ENCODE measurements at places on chromosomes 11 and 22. TPM values are rescaled to one million over a fixed set of nuclear protein-coding genes. Genes with fewer than 3 reads are reported as not detected.

Gene SCUBE2
- not detected for total RNA-seq

GRCh38 chr11:57940044-57940756 lies 83.5 kb upstream of the OR9Q1 start:
- H3K4me3 ChIP-seq: no peak overlapping the region
- no peak overlapping the region for H3K27ac ChIP-seq
- H3K27me3 ChIP-seq: no peaks in the 10 kb centered on the region
- no peaks in the 10 kb centered on the region for H3K4me1 ChIP-seq

DNA sequence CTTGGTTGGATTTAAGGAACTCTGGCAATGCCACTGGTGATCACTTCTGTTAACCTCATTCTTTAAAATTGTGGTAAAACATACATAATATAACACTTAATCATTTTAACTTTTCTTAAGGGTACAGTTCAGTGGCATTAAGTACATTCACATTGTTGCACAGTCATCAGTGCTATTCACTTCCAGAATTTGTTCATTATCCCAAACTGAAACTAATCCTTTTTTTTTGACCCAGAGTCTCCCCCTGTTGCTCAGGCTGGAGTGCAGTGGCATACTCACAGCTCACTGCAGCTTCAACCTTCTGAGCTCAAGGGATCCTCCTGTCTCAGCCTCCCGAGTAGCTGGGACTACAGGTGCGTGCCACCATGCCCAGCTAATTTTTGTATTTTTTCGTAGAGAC lies 10.6 kb downstream of the ELF5 start:
- H3K36me3 ChIP-seq: no peaks in the 10 kb centered on the region
- no peak overlapping the region for H3K4me3 ChIP-seq
- no peak overlapping the region for H3K27ac ChIP-seq
- no peak for DNase-seq
- peaks cover 4% of the 10 kb centered on the region for H3K27me3 ChIP-seq

GRCh38 chr11:59534676-59535075 lies 23.3 kb downstream of the OR4D9 start:
- H3K36me3 ChIP-seq: no peaks in the 10 kb centered on the region
- DNase-seq: no peak
- peaks cover 12% of the 10 kb centered on the region for H3K4me1 ChIP-seq
- H3K4me3 ChIP-seq: no peak overlapping the region
- H3K27me3 ChIP-seq: no peaks in the 10 kb centered on the region

- no peaks in the 10 kb centered on the region for H3K36me3 ChIP-seq
- no peak overlapping the region for H3K27ac ChIP-seq
- peaks cover 41% of the 10 kb centered on the region for H3K27me3 ChIP-seq
- H3K4me3 ChIP-seq: no peak overlapping the region
- no peaks in the 10 kb centered on the region for H3K4me1 ChIP-seq
These were observed 579.3 kb downstream of the BUD13 start for GRCh38 chr11:116193321-116194131.

Gene CATSPER1
- not detected for total RNA-seq

DNA sequence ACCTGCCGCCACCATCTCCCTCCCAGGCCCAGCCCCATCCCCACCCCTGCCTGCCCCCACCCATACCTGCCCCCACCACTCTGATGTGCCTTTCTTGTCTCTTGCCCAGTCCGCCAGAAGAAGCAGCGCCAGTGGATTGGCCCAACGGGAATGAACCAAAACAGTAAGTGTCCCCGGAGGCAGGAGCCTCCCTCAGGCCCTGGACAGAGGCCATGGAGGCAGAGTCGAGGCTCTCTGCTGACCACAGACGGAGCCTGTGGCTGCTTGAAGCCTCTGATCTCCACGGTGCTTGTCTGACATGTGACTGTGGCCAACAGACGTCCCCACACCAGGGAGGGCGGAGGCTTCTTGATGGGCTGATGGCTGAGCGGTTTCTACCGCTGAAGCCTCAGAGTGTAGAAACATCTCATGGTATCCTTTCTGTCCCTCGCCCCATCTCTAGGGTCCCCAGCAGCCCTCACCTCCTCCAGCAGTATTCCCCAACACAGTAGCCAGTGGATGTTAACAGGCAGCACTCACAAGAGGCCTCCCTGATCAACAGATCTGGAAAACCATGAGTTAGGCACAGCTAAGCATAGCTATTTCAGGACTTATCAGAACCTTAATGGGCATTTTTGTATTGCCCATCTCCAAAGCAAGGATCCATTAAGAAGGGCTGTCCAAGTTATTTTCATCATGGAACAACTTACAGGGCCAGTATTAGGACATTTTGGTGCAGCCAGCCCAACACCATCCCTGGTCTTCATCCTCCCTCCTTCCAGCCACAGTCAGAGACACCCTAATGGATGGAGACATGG lies 21.7 kb downstream of the CD5 start:
- peak overlapping the region; percentile 71 for H3K27ac ChIP-seq
- H3K4me3 ChIP-seq: no peak overlapping the region
- H3K27me3 ChIP-seq: no peaks in the 10 kb centered on the region
- no peak for DNase-seq
- peaks cover 61% of the 10 kb centered on the region for H3K36me3 ChIP-seq

DNA sequence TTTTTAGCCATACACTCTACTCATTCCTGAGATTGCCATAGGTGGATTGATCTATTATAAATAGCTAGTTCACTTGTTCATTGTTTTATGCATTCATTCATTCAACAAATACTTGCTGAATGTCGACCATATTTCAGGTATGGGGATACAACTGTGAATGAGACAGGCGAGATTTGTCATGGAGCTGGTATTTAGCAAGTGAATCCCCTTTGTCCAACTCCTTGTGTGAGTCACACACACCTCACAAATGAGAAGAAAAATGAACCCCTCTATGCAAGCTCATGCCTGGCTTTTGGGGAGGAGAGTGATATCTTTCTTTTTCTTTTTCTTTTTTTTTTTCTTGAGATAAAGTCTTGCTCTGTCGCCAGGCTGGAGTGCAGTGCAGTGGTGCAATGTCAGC lies 1.8 kb upstream of the AMPD3 start:
- H3K4me1 ChIP-seq: peaks cover 70% of the 10 kb centered on the region
- H3K36me3 ChIP-seq: peaks cover 11% of the 10 kb centered on the region
- no peak for DNase-seq
- no peaks in the 10 kb centered on the region for H3K27me3 ChIP-seq
- no peak overlapping the region for H3K4me3 ChIP-seq
- H3K27ac ChIP-seq: no peak overlapping the region

DNA sequence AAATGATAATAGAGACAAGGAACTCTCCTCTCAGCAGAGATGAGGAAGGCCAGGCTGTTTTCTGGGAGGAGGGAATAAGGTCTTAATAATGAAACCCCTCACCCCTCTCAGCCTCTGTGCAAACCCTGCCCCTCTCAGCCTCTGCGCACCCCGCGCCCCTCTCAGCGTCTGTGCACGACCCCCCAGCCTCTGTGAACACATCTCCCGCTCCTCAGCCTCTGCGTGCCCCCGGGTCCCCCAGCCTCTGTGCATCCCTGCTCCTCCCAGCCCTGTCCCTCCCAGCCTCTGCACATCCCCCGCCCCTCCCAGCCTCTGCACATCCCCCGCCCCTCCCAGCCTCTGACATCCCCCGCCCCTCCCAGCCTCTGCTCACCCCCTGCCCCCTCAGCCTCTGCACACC lies 837.8 kb downstream of the TBC1D22A start:
- H3K36me3 ChIP-seq: no peaks in the 10 kb centered on the region
- no peak for DNase-seq
- no peaks in the 10 kb centered on the region for H3K4me1 ChIP-seq
- peaks cover 16% of the 10 kb centered on the region for H3K27me3 ChIP-seq
- H3K4me3 ChIP-seq: no peak overlapping the region
- no peak overlapping the region for H3K27ac ChIP-seq

DNA sequence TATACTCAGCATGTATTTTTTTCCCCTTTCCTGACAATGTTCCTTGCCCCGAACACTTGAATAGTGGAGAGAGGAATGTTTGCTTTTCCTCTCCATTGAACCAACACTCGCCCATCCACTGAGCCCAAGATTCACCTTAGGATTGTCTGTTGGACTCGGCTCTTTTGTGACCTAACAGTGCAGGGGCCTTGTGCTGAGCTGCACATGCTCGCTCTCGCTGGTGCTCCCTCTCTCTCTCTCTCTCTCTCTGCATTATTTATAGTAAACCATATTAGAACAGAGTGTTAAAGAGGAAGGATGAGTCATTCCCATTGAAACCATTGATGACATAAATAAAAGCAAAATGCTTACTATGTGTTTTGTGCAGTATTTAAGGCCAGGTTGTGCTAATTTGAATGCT lies 20.7 kb downstream of the ZBTB16 start:
- H3K36me3 ChIP-seq: peaks cover 3% of the 10 kb centered on the region
- no peak overlapping the region for H3K4me3 ChIP-seq
- H3K27me3 ChIP-seq: peaks cover 26% of the 10 kb centered on the region
- DNase-seq: no peak
- no peak overlapping the region for H3K27ac ChIP-seq

DNA sequence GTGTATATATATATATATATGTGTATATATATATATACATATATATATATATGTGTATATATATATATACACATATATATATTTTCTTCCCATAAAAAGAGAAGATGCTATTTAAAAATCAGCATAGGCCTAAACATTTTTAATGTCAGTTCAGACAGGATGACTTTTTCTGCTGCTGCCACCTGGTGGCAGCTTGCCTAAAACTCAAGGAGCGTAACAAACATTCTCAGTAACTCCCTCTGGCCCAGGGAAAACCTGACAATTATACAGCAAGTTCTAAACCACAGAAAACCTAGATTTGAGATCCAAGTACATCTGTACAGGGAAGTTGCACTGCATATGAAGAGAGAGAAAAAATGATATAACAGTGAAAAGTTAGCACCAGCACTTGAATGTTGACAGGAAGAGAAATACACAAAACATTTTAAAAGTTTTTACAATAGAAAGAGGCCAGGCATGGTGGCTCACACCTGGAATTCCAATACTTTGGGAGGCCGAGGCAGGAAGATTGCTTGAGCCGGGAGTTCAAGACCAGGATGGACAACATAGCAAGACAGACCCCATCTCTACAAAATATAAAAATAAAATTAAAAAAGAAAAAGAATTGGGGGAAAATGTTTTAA lies 16.6 kb downstream of the OR8A1 start:
- H3K27ac ChIP-seq: no peak overlapping the region
- peaks cover 20% of the 10 kb centered on the region for H3K27me3 ChIP-seq
- peak; percentile 34 for DNase-seq
- H3K36me3 ChIP-seq: no peaks in the 10 kb centered on the region
- H3K4me3 ChIP-seq: no peak overlapping the region
- no peaks in the 10 kb centered on the region for H3K4me1 ChIP-seq

Gene DENND6B
- 4.2 TPM for total RNA-seq

Gene MTFP1
- total RNA-seq: 114 TPM

DNA sequence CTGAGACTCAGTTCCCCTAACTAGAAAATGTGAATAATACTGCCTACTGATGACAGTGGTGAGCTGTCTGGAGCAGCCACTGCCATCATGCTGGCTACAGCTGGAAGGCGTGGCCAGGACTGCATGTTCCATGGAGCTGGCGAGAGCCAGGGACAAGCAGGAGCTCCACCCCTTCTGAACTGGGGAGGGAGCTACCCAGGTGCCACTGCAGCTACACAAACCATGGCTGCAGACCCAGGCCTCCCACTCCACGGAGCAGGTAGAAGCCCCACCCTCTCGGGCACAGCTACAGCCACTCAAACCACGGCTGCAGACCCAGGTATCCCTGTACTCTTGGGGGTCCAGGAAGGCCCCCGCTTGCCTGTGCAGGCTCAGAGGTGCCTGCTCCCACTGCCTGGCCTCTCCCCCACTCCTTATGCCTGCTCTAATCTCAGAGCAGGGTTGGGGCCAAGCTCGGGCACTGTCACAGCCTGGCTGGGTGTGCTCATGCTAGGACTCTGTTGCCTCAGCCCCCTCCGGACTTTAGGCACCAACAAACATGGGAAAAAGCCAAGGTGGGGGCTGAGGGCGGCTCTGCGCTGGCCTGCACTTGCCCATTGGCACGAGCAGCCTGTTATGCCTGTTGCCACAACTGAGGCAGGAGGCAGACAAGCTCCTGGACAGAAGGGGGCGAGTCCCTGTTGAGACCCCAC lies 51.7 kb downstream of the RAB30 start:
- H3K27ac ChIP-seq: no peak overlapping the region
- peaks cover 23% of the 10 kb centered on the region for H3K36me3 ChIP-seq
- H3K4me1 ChIP-seq: peaks cover 20% of the 10 kb centered on the region
- no peak for DNase-seq
- no peaks in the 10 kb centered on the region for H3K27me3 ChIP-seq
- H3K4me3 ChIP-seq: no peak overlapping the region

Gene MYEOV
- not detected for total RNA-seq
